ENCODE measurements at places on chromosomes 13 and 19.

- H3K4me3 ChIP-seq, result peak overlapping the region; percentile 39
- H3K4me1 ChIP-seq, result peaks cover 14% of the 10 kb centered on the region
- peaks cover 13% of the 10 kb centered on the region for H3K27me3 ChIP-seq
- DNase-seq, result peak; percentile 37
These were observed 687 bp upstream of the HRC start for GRCh38 chr19:49155820-49156346.

GRCh38 chr19:38287604-38288003 lies 16.4 kb upstream of the C19orf33 start:
- H3K27me3 ChIP-seq, result no peaks in the 10 kb centered on the region
- H3K4me1 ChIP-seq, result no peaks in the 10 kb centered on the region
- no peak overlapping the region for H3K27ac ChIP-seq

- no peaks in the 10 kb centered on the region for H3K4me1 ChIP-seq
- no peaks in the 10 kb centered on the region for H3K27me3 ChIP-seq
These were observed 47.7 kb upstream of the ATP12A start for GRCh38 chr13:24632382-24633121.

- peak overlapping the region; percentile 97 for H3K27ac ChIP-seq
- peak overlapping the region; percentile 21 for H3K4me3 ChIP-seq
- H3K36me3 ChIP-seq, result peaks cover 25% of the 10 kb centered on the region
- H3K27me3 ChIP-seq, result no peaks in the 10 kb centered on the region
- H3K4me1 ChIP-seq, result peaks cover 58% of the 10 kb centered on the region
These were observed 6.6 kb downstream of the ANKRD10 start for GRCh38 chr13:110907951-110908898.

DNA sequence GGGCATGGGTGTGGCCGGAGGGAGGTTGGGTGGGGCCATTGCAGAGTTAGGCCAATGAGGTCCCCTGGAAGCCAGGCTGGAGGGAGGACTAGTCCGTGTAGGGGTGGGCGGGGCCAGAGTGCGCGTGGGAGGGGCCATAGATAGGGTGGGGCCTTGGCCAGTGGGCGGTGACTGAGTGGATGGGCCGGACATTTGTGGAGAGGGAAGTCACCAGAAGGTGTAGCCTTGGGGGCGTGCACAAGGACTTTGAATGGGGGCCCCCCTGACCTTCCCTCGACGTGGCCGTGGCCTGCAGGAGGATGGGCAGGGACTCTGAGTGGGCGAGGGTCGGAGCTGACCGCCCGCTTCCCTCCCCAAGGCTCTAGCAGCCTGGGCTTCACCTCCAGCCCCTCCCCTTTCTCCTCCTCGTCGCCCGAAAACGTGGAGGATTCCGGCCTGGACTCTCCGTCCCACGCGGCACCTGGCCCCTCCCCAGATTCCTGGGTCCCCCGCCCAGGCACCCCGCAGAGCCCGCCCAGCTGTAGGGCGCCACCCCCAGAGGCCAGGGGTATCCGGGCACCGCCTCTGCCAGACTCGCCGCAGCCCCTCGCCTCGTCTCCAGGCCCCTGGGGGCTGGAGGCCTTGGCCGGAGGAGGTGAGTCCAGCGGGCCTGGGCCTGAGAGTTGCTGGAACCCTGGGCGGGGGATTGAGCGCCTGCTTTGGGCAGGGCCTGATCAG lies 16.5 kb upstream of the B3GNT3 start:
- peak overlapping the region; percentile 85 for H3K4me3 ChIP-seq
- no peaks in the 10 kb centered on the region for H3K4me1 ChIP-seq
- peak overlapping the region; percentile 74 for H3K27ac ChIP-seq
- peak; percentile 97 for DNase-seq
- H3K36me3 ChIP-seq, result no peaks in the 10 kb centered on the region

DNA sequence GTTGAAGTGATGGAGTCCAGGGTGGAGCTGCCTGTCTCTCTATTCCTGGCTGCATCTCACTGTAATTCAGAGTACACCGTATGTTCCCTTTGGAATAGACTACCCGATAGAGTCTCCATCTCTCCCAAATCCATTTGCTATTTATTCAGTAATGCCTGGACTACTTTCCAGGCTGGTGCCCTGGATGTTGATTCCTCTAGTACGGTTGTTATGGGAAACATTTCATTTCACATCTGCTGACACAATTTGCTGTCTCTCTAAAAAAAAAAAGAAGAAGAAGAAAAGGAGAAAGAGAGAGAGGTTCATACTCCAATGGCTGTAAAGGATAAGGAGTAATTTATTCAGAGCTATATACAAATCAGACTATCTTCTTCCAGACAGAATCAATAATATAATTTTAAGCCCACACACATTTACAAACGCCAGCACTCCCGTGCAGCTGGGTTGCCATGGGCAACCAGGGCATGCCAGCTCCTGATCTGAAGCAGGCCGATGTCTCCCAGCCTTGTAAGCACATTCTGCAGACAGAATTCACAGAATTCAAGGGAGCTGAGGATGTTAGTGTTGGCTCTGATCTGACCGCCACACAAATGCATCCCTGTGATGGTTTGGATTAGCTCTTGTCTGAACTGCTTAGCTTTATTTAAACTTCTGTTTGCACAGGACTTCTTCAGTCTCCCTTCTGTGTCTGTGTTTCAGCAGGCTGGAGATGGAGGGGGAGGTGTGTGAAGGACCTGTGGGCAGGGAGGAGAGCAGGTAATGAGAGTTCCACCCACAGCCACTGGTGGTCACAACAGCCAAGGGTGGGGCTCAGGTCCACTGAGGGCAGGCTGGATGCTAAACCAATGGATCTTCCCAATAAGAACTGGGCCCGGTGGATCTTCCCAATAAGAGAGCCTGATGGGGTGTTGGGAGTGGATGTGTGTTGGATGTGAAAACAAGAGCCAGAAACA lies 66.0 kb downstream of the TEX26 start:
- no peaks in the 10 kb centered on the region for H3K4me1 ChIP-seq
- DNase-seq, result no peak
- no peak overlapping the region for H3K4me3 ChIP-seq
- no peaks in the 10 kb centered on the region for H3K27me3 ChIP-seq

Measured in GM23338 (cell line).